ENCODE measurements at places on chromosomes 3 and 15.

GRCh38 chr3:181362378-181362777, 349.3 kb upstream of the SOX2 start:
- no peak for DNase-seq

DNA sequence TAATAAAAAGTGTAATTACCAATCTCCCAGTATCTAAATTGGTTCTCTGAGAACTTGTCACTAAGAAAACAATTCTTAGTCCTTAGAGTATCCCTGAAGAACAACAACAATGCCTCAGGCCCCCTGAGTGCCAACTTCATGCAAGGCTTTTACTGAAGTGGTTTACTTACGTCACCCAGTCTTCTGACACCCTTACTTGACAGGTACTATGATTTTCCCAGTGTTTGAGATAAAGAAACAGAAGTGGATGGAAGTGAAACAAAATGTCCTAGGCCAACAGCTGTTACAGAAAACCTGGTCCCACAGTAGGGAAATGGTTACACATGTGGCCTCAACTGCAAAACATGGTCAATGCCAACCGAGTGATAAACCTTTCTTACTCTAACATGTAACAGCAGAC, 331.1 kb downstream of the FOXP1 start:
- DNase-seq, result no peak

DNA sequence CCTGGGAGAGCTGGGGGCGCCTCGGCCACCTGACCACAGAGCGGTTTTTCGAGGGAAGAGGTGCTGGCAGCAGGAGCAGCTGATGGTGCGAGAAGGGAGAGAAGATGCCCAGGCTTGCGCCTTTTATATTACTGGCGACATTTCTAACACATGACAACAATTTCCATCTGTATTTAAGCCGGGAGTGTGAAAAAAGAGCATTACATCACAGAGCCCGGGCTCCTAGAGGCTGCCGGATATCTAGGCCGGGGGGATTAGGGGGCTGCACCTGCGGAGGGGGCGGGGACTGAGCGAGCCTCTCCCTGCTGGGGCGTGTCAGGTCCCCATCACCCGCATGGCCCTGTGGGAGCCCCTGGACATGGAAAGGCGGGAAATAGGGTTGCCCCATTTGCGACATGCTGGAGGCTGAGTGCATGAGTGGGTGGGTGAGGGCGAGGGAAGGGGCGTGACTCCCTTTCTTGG, 440.7 kb downstream of the MAGI1 start:
- no peak for DNase-seq

DNA sequence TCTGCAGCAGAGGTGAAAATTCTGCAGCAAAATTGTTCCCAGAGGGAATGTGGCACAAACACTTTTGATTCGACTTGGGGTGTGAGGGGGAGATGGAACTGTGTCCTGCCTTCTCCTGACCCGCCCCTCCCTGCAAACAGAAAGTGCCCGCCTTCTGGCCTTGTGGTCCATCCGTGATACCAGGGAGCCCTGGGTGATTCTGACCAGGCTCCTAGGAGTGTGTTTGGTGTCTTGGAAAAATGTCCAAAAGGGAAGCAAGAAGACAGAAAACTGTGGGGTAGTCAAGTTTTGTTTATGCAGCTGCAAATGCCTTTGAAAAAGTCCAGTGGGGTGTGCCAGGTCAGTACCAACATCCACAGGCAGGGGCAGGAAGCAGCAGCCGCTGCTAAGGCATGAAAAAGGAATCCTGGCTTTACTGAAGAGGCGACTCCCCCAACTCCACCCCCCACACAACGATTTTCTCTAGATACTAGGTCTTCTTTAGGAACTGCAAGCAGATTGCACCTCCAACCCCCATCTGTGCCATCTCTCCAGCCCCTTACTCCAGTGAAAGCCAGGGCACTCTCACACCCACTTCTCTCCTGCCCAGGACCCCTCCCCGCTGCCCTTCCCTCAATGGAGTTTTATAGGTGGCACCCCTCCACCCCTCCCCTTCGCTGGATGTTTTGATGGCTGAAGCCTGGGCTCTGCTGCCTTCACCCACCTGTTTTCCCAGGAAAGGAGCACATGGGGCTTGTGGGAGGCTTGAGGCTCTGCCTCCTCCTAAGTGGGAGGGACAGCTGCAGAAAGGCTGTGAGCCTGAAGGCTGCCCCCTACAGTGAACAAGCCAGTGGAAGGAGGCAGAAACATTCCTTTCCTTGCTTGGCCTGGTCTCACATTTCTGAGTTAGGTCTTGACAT, 82.4 kb upstream of the HERC1 start:
- DNase-seq, result no peak

DNA sequence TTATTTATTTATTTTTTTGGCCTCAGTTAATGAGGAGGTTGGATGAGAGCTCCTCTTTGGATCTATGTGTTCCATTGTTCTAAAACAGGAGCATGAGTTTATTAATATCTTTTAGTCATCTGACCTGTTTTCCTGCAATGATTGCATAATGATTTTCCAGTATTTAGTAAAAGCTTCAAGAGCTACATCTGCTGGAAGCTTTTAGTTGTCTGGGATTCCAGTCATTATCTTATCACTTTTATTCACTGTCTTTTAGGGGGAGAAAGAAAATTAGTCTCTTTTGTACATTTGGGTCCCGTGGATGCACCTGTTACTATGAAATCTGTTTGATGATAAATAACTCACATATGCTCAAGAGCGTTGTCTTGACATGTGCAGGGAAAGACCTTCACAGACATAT, 1270.0 kb downstream of the ROBO1 start:
- DNase-seq, result no peak

GRCh38 chr15:101213147-101213546, 38.7 kb downstream of the CHSY1 start:
- no peak for DNase-seq

DNA sequence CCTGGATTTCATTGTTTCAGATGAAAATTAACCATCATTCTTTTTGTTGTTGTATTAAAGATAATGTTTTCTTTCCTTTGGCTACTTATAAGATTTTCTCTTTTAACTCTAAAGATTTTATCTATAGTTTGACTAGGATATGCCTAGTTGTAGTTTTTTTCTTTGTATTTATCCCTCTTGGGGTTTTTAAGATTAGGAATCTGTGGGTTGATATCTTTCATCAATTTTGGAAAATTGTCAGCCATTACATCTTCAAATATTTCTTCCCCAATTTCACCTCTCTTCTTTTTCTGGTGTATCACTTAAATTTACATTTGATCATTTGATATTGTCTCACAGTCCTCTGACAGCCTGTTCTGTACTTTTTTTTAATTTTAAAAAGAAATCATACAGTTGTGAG, 32.5 kb upstream of the LIMD1 start:
- no peak for DNase-seq
